ENCODE measurements at places on chromosomes 12 and 14.
A peak's percentile ranks its signal among the peaks of the same experiment; 100 is the strongest.

DNA sequence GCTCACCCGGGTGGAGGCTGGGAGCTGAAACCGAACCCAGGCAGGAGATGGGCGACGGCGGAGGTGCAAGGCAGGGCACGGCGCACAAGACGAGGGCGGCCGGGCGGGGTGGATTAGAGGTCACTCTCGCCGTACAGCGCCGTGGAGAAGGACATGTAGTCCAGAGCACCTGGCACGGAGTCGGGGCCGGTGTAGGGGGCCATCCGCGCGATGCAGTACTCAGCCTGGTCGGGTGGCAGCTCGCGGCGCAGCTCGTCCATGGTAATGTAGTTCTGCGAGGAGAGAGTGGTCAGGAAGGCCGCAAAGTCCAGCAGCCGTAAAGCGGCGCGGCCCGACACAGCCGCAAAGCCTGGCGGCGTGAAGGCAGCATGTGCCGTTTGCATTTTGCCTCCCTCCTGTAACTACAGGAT, 81.9 kb upstream of the ZFP36L1 start:
- DNase-seq, result no peak

DNA sequence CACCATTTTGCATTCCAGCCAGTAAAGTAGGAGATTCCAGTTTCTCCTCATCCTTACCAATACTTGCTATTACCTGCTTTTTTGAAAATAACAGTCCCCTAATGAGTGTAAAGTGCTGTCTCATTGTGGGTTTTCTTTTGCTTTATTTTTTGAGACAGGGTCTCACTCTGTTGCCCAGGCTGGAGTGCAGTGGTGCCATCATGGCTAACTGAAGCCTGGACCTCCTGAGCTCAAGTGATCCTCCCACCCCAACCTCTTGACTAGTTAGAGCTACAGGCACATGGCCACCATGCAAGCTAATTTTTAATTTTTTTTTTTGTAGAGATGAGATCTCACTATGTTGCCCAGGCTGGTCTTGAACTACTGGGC, 60.6 kb downstream of the NINJ2 start:
- DNase-seq, result no peak

DNA sequence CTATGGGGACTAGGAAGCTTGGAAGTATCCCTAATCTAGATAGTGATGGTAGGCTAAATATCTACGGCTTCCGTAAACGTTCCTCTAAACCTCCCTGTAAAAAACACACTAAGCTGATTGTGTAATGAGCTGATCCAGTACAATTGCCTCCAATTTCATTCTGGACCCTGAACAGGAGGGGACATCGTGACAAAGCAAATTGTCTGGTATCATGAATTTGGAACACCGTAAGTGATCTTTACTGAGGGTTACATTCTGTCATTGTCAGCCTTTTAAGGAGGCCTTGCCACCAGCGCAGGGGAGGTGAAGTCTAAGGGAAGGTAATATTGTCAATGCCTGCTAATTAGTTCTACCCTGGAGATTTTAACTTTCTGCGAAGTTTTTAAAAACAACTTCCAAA, 487 bp upstream of the MGST1 start:
- DNase-seq, result no peak

- DNase-seq, result no peak
Observed at GRCh38 chr12:4424422-4424821, 21.2 kb downstream of the FGF6 start.

DNA sequence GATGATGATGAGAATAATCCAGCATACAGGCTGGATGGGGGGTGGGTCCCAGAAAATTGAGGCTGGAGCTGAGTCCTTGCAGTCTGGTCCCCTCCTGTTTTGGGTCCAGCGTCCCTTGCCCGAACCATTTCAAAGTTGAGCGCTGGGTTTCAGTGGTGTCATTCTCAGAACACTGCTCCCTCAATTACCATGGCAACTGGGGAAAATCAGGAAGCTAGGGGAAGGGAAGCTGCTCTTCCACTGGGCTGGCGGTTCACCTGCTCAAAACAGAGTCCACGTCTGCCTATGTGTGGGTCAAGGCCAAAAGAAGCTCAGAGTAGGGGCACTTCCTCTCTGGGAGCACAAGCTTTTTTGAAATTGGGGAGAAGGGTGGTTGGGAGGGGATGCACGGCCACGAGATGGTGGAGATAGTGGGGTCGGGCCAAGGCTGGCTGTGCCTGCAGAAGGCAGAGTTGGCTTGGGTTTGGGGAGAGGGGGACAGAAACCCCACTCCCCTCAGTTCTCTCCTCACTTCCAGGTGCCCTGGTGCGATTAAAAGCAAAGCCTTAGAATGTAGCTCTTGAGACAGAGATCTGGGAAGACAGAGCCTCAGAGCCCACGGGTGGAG, 1.7 kb upstream of the NOS1 start:
- DNase-seq, result no peak

GRCh38 chr12:90854136-90854689, 100.8 kb downstream of the CCER1 start:
- no peak for DNase-seq

GRCh38 chr12:26299751-26300150, 104.4 kb downstream of the SSPN start:
- no peak for DNase-seq

- no peak for DNase-seq
Observed at GRCh38 chr12:2892246-2892645, 1.6 kb downstream of the TULP3 start.

DNA sequence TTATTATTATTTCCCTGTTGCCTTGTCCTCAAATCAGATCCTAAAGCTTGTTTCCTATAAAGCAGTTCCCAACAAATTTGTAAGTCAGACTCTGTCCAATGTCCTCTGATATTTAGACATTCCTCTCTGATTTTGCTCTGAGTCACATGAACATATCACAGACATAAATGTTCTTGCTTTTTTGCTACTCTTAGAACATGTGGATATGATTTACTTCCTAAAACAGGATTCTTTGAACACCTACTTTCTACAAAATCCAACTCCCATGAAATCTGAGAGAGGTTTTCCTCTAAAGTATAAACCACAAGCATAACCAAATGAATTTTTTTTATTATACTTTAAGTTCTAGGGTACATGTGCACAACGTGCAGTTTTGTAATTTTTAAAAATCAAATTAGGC, 181.3 kb upstream of the SLC38A2 start:
- DNase-seq, result no peak

- no peak for DNase-seq
Observed at GRCh38 chr12:83904175-83904574, 1008.4 kb downstream of the SLC6A15 start.

DNA sequence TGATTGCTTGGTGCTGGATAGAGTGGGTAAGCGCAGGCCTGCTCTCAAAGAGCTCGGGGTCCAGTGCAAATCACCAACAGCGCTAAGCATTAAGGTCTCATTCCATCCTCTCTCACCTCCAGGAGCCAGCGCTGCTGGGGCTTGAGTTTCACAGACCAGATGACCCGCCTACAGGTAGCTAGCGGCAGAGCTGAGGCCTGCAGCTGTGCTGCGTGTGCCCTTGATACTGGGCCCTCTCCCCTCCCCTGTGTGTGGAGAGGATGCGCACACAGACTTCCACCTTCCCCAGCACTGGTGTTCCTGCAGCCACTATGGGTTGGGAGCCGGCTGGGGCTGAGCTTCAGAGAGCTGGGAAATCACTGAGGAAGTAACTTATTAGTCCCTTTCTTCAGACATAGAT, 149.9 kb downstream of the CALM1 start:
- no peak for DNase-seq

GRCh38 chr14:22428700-22429291, 160.2 kb downstream of the DAD1 start:
- no peak for DNase-seq

GRCh38 chr12:32158525-32158924, 51.9 kb downstream of the BICD1 start:
- no peak for DNase-seq

DNA sequence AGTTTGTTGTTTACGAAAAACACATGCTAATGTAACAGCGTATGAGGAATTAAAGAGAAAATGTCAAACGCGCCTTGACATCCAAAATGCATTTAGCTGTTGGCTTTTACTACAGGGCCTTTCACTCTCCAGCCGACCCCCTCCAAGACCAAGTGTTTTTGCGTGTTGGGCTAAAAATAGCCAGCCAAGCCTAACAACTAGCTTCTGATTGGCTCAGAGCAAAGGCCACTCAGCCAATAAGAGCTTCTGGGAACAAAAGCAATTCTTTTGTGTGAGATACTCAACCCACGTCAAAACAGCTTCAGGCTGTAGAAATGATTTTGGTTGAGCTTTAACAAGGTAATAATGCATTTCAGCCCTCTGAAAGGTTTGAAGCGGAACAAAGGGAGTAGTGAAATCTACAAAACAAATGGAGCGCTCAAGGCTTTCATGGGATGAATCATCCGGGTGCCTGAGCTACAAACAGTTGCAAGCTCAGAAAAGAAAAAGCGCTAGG, 198.7 kb upstream of the DCN start:
- peak; percentile 8 for DNase-seq

DNA sequence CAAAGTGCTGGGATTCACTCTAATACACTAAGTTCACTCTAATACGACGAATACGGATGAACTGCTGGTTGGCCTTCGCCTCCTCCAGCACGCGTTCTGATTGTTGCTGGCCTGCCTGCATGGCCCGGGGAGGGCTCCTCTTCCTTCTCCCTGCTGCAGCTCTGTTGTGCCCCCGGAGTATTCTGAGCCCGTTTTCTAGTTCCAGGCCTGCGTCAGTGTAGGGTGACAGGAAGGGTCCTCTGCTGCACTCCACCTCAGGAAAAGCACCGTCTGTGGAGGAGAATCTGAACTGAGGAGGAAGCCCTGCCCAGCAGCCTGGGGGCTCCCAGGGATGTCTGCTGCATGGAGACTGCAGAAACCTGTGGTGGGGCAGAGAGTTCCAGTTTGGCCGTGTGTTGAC, 44.4 kb downstream of the DDX51 start:
- DNase-seq, result no peak

DNA sequence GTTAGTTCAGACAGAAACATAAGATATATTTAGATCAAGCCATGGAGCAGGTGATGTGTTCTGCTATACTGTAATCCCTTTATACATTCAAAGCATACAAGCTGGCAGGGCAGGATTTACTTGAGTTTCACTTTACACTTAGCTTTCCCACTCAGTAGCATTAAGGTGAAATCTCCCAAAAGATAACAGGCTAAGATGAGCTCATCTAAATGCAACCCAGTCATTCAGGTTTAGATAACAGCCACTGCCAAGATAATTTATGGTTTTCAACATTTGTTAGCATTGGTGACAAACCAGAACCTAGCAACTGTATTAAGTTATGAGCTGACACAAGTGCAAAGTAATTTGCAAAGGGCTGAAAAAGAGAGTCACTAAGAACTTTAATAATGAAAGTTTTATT, 925.1 kb upstream of the ATXN7L3B start:
- DNase-seq, result no peak

DNA sequence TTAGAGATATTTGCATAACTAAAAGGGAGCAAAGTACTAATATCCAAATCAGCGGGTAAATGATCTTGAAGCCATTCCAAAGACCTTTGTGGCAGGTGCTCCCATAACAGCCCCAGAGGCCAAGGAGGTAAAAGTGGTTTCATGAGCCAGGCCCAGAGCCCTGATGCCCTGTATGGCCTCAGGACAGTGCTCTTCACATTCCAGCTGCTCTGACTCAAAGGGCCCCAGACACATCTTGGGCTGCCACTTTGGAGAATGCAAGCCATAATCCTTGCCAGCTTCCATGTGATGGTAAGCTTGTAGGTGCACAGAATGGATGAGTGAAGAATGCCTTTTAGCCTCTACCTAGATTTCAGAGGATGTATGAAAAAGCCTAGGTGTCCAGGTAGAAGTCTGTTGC, 933.4 kb downstream of the SLC16A7 start:
- no peak for DNase-seq

DNA sequence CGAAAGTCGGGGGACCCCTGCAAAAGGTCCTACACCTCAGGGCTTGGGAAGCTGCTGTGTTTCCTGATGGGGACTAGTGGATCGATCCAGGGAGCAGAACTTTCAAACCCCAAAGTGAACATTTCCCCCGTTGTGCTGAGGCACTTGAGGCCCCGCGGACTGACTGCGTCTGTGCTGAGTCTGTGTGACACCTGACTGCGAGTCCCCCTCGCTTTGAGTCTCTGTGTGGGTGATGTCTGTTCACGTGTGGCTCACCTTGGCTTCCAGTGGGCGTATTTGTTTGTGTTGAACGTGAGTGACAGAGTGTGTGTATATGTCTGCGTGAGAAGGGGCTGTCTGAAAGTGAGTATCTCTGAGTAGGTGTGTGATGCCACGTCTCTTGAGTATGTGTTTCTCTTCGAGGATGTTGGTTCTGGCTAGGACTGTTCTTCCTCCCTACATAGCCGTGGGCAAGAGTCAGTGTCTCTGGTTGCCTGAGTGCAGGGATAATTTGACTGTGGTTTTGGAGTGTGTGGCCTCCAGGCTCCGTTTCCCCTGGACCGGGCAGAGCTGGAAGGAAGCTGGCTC, 1.3 kb downstream of the TEAD4 start:
- DNase-seq, result peak; percentile 11

DNA sequence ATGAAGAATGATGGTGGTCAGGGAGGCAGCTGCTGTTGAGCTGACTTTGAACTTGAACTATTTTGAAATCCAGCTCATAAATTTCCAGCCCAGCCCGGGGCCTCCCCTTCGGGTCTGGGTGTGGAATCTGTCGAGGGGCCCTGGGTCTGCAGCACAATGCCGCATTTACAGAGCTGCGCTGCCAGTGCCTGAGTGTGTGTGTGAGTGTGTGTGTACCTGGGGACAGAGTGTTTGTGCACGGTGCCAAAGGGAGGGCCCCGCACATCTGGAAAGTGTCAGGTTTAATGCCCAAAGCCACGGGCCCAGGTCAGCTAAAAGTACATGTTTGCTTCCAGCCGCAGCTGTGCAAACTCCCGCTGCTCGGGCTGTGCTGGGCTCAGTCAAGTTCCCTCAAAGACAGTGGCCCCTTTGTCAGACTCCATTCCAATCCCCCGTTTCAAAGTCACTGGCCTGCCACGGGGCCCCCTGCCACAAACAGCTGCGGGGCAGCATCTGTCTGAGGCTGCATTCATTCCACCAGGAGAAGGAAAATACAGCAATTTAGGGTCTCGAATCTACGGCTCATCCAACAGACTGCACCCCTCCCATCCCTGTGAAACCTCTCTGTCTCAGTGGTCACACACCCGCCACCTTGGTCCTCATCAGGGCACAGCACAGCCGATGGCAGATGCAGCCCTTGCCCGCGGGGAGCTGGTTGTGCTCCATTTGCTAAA, 16.3 kb upstream of the RFLNA start:
- DNase-seq, result no peak

- DNase-seq, result no peak
Observed at GRCh38 chr14:89501381-89501780, 84.3 kb upstream of the FOXN3 start.

- no peak for DNase-seq
Observed at GRCh38 chr12:58326534-58326933, 385.2 kb downstream of the ATP23 start.

- DNase-seq, result no peak
Observed at GRCh38 chr12:99847936-99848335, 136.8 kb downstream of the ANKS1B start.

GRCh38 chr12:102480406-102480805, at the start of gene IGF1:
IGF1 (minus strand) TSS chr12:102480563; CDS start chr12:102480381, 182 bp downstream.
- no peak for DNase-seq

DNA sequence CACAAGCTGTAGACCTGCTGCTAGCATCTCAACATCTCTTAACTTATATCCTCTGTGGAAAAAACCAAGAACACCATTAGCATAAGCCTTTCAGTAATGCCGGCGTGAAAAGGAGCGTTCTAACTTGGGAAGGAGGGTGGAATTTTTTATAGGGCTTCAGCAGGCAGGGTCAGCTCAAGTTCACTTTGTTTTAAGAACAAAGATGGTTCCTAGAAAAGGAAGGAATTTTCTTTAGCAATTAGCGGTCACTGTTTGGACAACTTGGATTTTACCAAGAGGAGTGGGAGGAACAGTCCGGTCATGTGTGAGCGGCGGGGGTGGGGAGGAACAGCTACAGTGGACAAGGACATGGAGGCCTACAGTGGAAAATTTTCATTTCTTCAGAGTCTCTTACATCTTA, 35.9 kb downstream of the BBS10 start:
- no peak for DNase-seq
